ENCODE measurements at places on chromosomes 2 and 18. TPM values are rescaled to one million over a fixed set of nuclear protein-coding genes. Genes with fewer than 3 reads are reported as not detected.
A peak's percentile ranks its signal among the peaks of the same experiment; 100 is the strongest.

GRCh38 chr18:55314615-55315237 is 273.3 kb downstream of the TCF4 start:
- no peak overlapping the region for H3K27ac ChIP-seq
- H3K27me3 ChIP-seq = peaks cover 15% of the 10 kb centered on the region
- H3K4me3 ChIP-seq = no peak overlapping the region
- H3K36me3 ChIP-seq = no peaks in the 10 kb centered on the region
- no peak for DNase-seq
- H3K4me1 ChIP-seq = peaks cover 4% of the 10 kb centered on the region

DNA sequence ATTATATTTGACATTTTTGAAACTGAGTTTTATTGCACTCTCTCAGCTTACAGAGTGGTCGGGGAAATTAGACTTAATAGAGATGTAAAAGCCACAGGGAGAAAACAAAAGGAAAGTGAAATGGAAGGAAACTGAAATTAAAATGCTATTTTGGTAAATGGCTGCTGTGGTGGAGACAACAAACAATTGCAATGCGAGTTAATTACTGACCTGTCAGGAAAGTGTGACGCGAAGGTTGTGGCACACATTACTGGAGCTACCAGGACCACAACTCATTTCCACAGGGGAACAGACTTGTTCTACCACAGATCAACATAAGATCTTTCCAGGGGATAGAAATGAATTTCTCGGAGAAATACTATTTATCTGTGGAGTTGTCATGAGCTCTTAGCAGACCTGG is 19.5 kb downstream of the ARHGAP15 start:
- peaks cover 76% of the 10 kb centered on the region for H3K4me1 ChIP-seq
- no peak overlapping the region for H3K4me3 ChIP-seq

CCBE1 gene
- total RNA-seq = not detected

- peaks cover 13% of the 10 kb centered on the region for H3K36me3 ChIP-seq
- H3K4me1 ChIP-seq = peaks cover 27% of the 10 kb centered on the region
- peak within 1 kb of the TSS; percentile 95 for H3K4me3 ChIP-seq
- H3K27ac ChIP-seq = peak within 1 kb of the TSS; percentile 94
Measured at GRCh38 chr2:74553892-74554819, at the start of the genes DOK1 and LOXL3. Gene DOK1, plus strand, starts transcription at chr2:74554720. Its CDS starts 35 bp downstream, at chr2:74554755. Gene LOXL3, minus strand, starts transcription at chr2:74553942. Its CDS starts 1,308 bp downstream, at chr2:74552634.

DCDC2C gene
- not detected for total RNA-seq

- no peak for DNase-seq
- peaks cover 4% of the 10 kb centered on the region for H3K36me3 ChIP-seq
- peaks cover 21% of the 10 kb centered on the region for H3K4me1 ChIP-seq
- no peak overlapping the region for H3K27ac ChIP-seq
- no peak overlapping the region for H3K4me3 ChIP-seq
- H3K27me3 ChIP-seq = peaks cover 40% of the 10 kb centered on the region
Measured at GRCh38 chr2:237864940-237865622, 5.7 kb downstream of the RAMP1 start.

DNA sequence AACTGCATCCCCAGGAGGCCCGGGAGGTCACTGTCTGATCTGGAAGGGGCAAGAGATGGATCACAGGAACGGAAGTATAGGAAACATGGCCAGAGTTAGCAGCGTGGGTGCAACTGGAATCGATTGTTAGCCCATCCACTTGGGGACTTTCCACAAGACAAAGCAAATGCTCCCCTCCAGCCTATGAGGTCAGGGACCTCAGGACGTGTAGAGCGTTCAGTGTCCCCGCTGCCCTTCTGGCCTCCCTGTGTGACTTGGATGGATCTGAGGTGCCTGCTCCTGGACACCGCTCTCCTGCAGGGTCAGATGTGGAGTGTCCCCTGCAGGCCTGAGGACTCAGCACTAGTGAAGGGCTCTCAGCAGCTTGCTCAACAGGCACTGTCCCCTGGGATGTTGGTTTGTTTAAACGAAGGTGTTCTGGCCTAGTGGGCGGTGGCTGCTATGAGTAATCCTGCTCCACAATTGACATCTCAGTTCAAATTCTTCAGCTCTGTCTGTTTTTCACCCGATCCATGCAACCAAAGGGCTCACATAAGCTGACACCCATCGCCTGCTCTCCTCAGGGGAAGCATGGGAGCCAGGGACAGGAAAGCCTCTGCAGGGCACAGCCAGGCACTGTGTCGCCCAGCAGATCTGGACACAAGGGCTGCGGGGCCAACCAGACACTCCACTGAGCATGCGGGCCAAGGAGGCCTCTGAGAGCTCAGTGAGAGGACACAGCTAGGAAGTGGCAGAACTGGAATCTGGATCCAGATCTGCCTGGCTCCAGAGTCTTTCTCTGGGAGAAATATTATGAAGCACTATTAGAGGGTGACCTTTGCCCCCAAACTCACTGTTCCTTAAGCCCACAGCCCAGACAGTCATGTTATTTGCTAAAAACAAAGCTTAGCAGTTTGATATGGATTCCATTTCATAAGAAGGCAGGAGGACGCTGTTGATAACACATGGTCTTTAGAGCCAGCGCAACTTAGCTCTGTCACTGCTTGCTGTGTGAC is 78.5 kb downstream of the RHOB start:
- no peak overlapping the region for H3K4me3 ChIP-seq
- no peak for DNase-seq
- H3K36me3 ChIP-seq = no peaks in the 10 kb centered on the region
- no peak overlapping the region for H3K27ac ChIP-seq
- H3K27me3 ChIP-seq = peaks cover 4% of the 10 kb centered on the region

SATB2 gene
- 0.07 TPM for total RNA-seq

DNA sequence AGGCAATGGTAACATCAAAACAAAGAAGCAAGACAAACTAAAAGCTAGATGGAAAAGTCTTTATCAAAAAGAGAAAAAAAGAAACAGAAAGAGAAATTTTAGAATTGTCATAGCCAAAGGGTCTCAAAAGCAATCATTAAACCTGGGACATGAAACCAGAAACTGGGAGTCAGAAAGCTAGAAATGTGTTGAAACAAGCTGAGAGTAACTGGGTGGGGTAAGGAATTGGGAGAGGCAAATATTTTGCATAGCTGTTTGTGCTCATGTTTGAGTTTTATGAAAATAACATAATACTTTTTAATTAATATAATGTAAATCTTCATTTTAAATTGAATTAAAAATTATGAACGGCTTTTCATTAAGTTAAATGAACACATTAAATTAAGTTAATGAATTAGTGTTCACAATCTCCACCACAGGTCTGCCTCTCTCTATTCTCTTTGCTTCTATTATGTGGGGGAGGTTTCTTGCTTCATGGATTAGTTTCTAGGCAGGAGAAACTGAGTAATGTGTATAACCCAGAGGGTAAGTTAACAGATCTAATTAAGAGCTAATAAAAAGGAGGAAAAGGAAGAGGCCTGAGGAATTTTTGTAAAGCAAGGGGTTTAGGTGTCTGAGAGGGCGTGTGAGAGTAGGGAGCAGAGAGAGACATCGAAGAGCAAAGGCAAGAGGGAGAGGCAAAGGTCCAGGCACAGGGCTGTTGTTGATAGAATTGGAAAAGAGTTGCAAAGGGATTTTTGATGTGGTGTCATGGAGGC is 20.0 kb upstream of the SERPINB2 start:
- H3K36me3 ChIP-seq = no peaks in the 10 kb centered on the region
- H3K4me1 ChIP-seq = no peaks in the 10 kb centered on the region
- H3K27ac ChIP-seq = no peak overlapping the region
- no peak for DNase-seq
- peaks cover 3% of the 10 kb centered on the region for H3K27me3 ChIP-seq

GRCh38 chr2:151159109-151159662 is 102.5 kb downstream of the RBM43 start:
- H3K27ac ChIP-seq = no peak overlapping the region
- no peaks in the 10 kb centered on the region for H3K4me1 ChIP-seq
- H3K4me3 ChIP-seq = no peak overlapping the region
- H3K36me3 ChIP-seq = no peaks in the 10 kb centered on the region

GRCh38 chr2:152437276-152438108 is 102.5 kb downstream of the FMNL2 start:
- H3K27ac ChIP-seq = no peak overlapping the region
- H3K4me1 ChIP-seq = no peaks in the 10 kb centered on the region
- no peaks in the 10 kb centered on the region for H3K36me3 ChIP-seq

DNA sequence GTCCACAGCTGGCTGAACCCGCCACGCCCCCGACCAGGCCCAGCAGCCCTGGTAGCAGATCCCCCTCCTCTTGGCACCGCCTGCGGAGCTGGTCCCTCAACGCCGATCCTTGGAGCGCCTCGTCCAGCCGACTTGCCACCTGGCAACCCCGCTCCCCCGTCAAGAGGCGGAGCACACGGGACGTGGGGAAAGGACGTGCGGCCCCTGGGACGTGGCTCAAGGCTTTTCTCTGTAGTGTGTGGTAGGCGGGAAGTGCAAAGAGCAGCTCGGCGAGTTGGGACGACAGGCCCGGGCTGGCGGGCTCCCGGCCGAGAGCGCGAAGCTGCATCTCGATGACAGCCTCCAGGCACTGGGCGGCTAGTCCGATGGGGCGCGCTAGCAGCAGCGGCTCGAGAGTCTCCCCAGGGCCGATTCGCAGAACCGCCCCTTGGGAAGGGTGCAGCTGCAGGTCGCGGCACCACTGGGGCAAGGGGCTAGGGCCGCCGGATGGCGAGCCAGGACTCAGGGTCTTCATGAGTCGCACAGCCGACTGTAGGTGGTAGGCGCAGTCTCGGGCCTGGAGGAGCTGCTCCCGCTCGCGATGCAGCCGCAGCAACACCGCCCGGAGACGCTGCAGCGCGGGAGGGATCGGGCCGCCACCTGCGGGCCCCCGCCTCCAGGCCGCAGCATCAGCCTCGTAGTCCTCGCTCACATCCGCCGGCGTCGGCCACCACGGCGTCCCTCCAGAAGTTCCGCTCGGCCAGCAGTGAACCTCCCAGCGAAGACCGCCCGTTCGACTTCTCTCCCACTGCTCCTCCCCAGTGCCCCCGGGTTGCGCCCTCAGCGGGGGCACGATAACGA is 617 bp downstream of the CCDC142 start:
- DNase-seq = peak; percentile 62
- peak overlapping the region; percentile 99 for H3K27ac ChIP-seq
- H3K4me1 ChIP-seq = peaks cover 46% of the 10 kb centered on the region
- H3K36me3 ChIP-seq = peaks cover 37% of the 10 kb centered on the region
- H3K27me3 ChIP-seq = no peaks in the 10 kb centered on the region

LYG1 gene
- 1.6 TPM for total RNA-seq

DNA sequence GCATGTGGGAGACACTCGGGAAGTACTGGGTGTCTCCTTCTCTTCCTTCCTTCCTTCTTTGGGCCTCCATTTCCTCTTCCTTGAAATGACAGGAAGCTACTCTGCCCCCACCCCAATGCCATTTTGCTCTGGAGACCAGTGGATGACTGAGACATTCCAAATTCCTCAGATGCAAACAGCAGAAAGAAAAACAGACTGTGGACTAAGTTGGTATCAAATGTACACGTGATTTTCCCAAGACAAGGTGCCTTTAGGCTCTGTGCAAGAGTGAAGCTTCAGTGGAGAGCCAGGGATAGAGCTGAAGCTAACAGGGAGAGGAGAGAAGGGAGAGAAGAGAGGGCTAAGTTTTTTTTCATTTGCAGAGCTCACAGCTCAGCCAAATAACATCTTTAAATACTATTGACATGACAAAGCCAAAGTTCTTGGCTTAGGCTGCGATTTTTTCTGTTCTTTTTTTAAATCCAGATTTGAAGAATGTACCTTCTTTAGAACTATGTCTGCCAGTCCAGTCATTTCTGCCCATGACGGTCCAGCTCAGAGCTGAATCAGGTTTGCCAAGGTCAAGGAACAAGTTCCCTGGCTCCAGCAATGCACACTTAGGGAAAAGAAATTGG is 84.5 kb upstream of the LCLAT1 start:
- no peaks in the 10 kb centered on the region for H3K36me3 ChIP-seq
- peak overlapping the region; percentile 16 for H3K27ac ChIP-seq
- H3K4me3 ChIP-seq = no peak overlapping the region
- DNase-seq = no peak
- H3K4me1 ChIP-seq = peaks cover 45% of the 10 kb centered on the region

GRCh38 chr2:123438251-123438650 is 586.8 kb upstream of the CNTNAP5 start:
- no peaks in the 10 kb centered on the region for H3K36me3 ChIP-seq
- no peak overlapping the region for H3K4me3 ChIP-seq
- no peaks in the 10 kb centered on the region for H3K27me3 ChIP-seq
- no peak for DNase-seq

TSHZ1 gene
- total RNA-seq = 23.6 TPM

SCG2 gene
- total RNA-seq = 0.08 TPM

FBXO15 gene
- total RNA-seq = 0.54 TPM

DNA sequence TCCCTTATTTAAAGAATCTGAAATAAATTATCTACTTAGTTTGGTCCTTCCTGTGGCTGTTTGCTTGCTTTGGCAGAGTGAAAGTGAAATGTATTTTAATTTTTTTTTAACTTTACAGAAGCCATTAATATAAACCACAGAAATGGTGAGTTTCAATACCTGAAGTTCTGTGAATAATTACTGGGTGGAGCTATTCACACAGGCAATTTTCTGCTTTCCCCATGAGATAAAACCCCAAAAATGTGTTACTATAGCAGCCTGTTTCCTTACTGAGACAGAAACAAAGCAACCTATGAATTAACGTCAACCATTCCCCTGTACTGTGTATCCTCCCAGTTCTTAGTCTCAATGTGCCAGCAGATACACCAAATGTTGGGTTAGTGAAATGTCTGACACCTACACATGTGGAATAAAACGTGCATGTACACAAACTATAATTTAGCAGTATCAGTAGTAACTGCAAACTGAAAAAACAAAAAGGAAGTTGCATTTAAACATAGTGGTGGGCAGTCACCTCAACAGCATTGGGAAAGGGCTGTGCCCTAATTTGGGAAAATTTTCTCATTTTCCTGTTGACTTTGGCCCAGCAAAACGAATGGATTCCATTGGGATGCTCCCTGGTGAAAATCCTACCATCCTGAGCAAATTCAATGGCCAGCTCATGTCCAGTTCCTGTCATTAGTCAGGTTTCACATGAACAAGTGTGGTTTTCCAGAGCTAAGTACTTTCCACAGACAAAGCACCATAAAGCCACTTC is 73.1 kb upstream of the RMDN2 start:
- peak overlapping the region; percentile 67 for H3K27ac ChIP-seq
- DNase-seq = no peak
- no peak overlapping the region for H3K4me3 ChIP-seq
- H3K4me1 ChIP-seq = peaks cover 19% of the 10 kb centered on the region

TUBA3E gene
- not detected for total RNA-seq

Measured in activated CD4-positive, alpha-beta T cell treated with anti-CD3 and anti-CD28 coated beads, Interleukin-2, amount 10 ng/mL, durations not matched to agents 7 days and 5 days (primary cell).